ENCODE measurements at places on chromosomes 13 and 19. TPM values are rescaled to one million over a fixed set of nuclear protein-coding genes. Genes with fewer than 3 reads are reported as not detected.

The ZNF426 gene
- 21.7 TPM for total RNA-seq

- H3K27ac ChIP-seq = no peak overlapping the region
- DNase-seq = no peak
- no peak overlapping the region for H3K4me3 ChIP-seq
- H3K36me3 ChIP-seq = peaks cover 1% of the 10 kb centered on the region
- no peaks in the 10 kb centered on the region for H3K27me3 ChIP-seq
These were observed 249.6 kb downstream of the ENOX1 start for GRCh38 chr13:43537124-43537523.

DNA sequence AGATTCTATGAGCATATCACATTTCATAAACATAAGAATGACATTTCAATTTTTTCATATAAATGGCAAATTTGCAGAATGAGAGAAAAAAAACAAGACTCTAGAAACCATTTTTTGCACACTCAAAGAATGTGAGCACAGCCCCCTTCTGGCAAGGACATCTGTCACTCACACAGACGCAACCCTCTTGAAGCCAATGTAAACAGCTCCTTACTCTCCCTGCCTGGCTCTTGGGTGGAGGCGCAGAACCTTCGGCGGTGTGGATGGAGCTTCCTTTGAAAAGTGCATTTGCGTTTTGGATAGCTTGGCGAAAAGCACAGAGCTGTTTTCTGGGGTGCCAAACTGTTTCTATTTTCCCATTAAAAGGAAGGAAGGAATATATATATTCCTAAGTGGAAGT, 367.6 kb upstream of the TSHZ3 start:
- DNase-seq = no peak
- H3K4me1 ChIP-seq = peaks cover 22% of the 10 kb centered on the region
- H3K27ac ChIP-seq = no peak overlapping the region
- peaks cover 11% of the 10 kb centered on the region for H3K27me3 ChIP-seq
- no peak overlapping the region for H3K4me3 ChIP-seq
- no peaks in the 10 kb centered on the region for H3K36me3 ChIP-seq

DNA sequence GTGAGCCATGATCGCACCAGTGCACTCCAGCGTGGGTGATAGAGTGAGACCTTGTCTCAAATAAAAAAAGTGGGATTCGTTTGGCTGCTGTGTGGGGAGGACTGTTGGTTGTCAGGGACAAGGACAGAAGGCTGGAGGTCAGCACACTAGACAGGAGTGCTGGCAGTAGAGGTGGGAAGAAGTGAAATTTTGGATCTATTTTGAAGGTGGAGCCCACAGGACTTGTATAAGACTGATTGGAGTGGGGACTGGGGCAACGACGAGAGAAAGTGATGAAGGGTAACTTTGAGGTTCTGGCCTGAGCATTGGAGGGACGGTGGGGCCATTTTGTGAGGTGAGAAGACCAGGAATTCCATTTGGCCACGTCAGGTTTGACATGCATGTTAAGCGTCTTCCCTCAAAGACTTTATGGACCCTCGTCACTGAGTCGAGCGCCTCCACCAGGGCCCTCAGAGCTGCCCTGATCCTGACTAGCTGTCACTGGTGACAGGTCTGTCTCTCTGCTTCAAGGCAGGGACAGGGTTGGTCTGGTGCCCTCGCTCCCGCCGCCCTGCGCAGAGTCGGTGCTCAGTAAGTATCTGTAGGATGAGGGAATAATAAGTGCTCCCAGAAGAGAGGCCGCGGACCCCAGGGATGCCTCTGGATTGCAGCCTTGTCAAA, 673 bp downstream of the CTU1 start:
- peaks cover 3% of the 10 kb centered on the region for H3K36me3 ChIP-seq
- H3K27ac ChIP-seq = peak overlapping the region; percentile 93
- H3K27me3 ChIP-seq = no peaks in the 10 kb centered on the region

GRCh38 chr19:53916004-53916403, 6.9 kb downstream of the CACNG7 start:
- H3K36me3 ChIP-seq = no peaks in the 10 kb centered on the region
- no peak overlapping the region for H3K27ac ChIP-seq
- no peaks in the 10 kb centered on the region for H3K4me1 ChIP-seq
- H3K27me3 ChIP-seq = peaks cover 46% of the 10 kb centered on the region

Data from progenitor cell of endocrine pancreas (in vitro differentiated cells).